NCI-H1417 treated with DMSO at 0.1 percent for 48 hours (cell line): ENCODE measurements at places on chromosomes 11 and 22.

- no peak for DNase-seq
These were observed 25.0 kb upstream of the CRTAM start for GRCh38 chr11:122813176-122813893.

- DNase-seq: no peak
These were observed 21.5 kb downstream of the RANGAP1 start for GRCh38 chr22:41264408-41264941.

GRCh38 chr22:29700900-29701154 is 19.0 kb upstream of the CABP7 start:
- DNase-seq: peak; percentile 60

- no peak for DNase-seq
These were observed 38.2 kb downstream of the FEZ1 start for GRCh38 chr11:125457814-125458343.

- DNase-seq: no peak
These were observed 102.7 kb downstream of the FEZ1 start for GRCh38 chr11:125393331-125393730.

- DNase-seq: no peak
These were observed 106.0 kb downstream of the CSNK2A3 start for GRCh38 chr11:11247086-11247485.

DNA sequence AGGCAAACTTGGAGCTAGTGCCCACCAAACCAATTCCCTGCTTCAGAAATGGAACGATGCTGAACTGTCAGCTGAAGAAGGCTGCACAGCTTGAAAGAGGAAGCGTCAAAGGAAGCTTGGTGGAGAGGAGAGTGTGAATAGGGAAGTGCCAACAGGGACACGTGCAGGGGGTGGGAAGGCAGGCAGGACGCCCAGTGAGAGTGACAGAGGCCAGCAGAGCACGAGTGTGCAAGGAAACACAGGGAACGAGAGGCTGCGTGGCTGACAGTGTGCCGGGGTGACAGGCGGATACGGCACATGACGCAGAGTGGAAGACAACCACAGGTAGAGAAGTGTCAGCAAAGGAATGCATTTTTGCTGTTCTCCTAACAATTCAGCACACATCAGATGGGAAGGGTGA is 196.4 kb downstream of the LARGE1 start:
- no peak for DNase-seq

GRCh38 chr22:28984482-28985158 is 77.0 kb downstream of the C22orf31 start:
- DNase-seq: no peak

GRCh38 chr11:93655047-93655446 is 6.4 kb upstream of the CEP295 start:
- no peak for DNase-seq

GRCh38 chr11:96614846-96615245 is 225.0 kb downstream of the JRKL start:
- DNase-seq: no peak

- no peak for DNase-seq
These were observed 14.5 kb downstream of the ST3GAL4 start for GRCh38 chr11:126370016-126370415.
